Right ventricle myocardium inferior (tissue), 1 donor: ENCODE measurements at places on chromosomes 12 and 14. TPM values are rescaled to one million over a fixed set of nuclear protein-coding genes. Genes with fewer than 3 reads are reported as not detected.
A peak's percentile ranks its signal among the peaks of the same experiment; 100 is the strongest.

TRHDE gene
- 1.3 TPM for total RNA-seq

EML5 gene
- 0.27 TPM for total RNA-seq

CLEC4C gene
- not detected for total RNA-seq

CCDC177 gene
- total RNA-seq, result not detected

PRH2 gene
- total RNA-seq, result not detected

ALX1 gene
- total RNA-seq, result not detected

HCAR3 gene
- total RNA-seq, result 0.16 TPM

BCL2L14 gene
- not detected for total RNA-seq

TMEM229B gene
- total RNA-seq, result 4.2 TPM

DCN gene
- total RNA-seq, result 1,037 TPM

ISM2 gene
- not detected for total RNA-seq

- DNase-seq, result no peak
Measured at GRCh38 chr14:94123868-94124267, 5.5 kb downstream of the IFI27L2 start.

GRCh38 chr14:95544588-95544987 lies 9.7 kb downstream of the GLRX5 start:
- DNase-seq, result no peak

GRCh38 chr14:95200404-95200803 lies 43.1 kb upstream of the DICER1 start:
- DNase-seq, result no peak

DNA sequence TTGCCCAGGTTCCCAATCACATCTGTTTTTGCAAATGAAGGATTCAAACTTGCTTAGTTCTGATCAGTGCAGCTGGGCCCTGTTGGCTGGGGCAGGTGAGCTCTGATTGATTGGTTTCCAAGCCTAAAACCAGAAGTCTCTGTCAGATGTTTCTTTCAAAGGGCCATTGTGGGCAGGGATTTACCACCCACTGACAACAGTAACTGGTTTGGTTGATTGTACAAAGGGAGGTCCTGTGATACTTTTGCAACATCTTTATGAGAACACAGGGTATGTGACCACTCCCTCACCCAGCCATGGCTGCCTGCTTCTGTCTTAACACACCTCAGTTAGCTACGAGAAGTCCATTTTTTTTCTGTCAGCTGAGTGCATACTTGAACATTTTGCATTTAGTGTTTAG lies 184.1 kb downstream of the FLRT2 start:
- DNase-seq, result no peak

DNA sequence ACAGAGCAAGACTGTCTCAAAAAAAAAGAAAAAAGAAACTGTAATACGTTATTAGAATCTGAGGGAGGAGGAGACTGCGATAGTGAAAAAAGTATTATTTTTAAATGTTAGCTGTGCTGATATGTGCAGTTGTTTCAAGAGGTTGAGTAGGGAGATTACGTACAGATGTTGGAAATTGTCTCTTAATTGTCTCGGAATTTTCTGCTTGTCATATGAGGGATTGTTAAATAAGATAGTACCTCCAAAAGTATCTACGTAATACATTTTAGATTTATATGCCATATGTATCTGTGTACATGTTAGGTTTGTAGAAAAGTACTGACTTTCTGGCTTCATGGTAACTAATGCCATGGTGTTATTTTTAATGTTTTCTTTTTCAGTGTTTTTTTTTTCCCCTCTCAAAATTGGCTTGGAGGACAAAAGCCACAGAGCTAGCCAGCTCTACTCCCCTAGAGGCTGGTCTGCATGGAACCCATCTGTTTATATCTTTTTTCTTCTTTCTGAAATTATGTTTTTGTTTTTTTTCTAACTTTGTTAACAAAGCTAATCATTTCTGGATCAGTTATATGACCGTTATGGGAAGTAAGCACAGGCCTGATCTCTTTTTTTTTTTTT lies 3.4 kb downstream of the RIMKLB start:
- no peak for DNase-seq

DNA sequence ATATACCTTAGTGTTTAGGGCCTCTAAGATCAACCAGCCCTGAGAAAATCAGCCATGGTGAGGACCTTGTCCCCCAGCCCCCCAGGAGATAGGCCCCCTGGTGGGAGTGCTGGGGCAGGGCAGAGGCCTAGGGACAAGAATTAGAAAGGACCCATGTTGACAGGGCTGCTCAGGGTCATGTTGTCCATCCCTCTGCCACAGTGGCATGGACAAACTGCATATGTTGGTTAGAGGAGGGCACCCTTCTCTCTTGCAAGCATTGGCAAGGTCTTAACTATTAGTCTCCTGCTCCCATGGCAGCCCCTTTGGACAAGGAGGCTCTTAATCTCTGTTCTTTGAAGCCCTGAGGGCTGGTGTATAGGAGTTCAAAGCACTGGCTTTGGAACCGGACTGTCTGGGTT lies 755 bp upstream of the PTPN6 start:
- DNase-seq, result peak; percentile 22

GRCh38 chr14:37720131-37720530 lies 124.7 kb downstream of the TTC6 start:
- DNase-seq, result no peak

GRCh38 chr14:61562321-61563161 lies 132.8 kb upstream of the HIF1A start:
- no peak for DNase-seq

DNA sequence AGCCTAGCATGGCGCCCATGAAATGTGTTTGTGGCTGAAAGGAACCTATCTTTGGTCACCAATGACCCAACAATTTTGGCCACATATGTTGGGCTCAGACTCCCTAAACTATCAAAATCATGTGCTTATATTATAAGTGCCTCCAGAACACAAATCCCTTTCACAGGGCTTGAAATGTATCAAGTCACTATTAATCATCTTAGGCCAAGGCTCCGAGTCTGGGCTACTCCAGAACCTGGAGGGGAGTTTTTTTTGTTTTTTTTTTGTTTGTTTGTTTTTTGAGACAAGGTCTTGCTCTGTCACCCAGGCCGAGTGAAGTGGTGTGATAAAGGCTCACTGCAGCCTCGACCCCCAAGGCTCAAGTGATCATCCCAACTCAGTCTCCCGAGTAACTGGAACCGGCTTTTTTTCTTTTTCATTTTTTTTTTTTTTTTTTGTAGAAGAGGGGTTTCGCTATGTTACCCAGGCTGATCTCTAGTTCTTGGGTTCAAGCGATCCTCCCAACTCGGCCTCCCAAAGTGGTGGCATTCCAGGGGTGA lies 989 bp upstream of the DRAM1 start:
- no peak for DNase-seq

DNA sequence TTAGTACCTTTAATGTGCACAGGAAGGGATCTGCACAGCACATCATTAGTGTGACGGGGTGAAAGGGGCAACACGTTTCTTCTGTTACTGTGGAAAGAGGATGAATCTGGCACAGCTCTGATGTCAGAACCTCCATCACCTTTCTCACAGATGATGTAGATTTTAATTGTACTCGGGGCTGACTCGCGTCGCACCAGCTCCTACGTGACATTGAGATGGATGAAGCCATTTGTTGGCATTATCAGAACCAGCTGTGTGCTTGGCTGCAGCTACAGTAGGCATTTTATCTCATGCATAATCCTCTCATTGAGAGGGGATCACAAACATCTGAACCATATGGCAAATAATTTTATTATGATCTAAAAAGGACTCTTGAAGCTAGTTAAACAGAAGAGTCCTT lies 173.6 kb downstream of the PDZRN4 start:
- no peak for DNase-seq

- no peak for DNase-seq
Measured at GRCh38 chr12:128467882-128468281, 200.9 kb downstream of the TMEM132C start.

DNA sequence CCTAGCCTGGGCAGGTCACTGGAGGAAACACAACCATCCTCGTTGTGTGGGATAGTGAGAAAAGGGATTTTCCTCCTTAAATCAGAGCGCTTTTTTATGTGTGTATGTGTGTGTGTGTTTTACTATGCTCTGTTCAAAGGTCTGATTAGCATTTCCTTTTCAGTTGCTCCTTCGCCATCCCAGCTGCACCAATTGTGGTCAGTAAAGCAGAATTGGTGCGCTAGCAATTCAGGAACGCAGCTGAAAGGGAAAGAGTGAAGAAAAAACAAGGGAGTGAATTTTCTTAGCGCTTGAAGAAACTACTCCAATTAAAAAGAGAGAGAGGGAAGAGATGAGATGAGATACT lies 173.3 kb upstream of the PARP11 start:
- no peak for DNase-seq

- DNase-seq, result no peak
Measured at GRCh38 chr12:56530390-56531055, 8.9 kb downstream of the RBMS2 start.

DNA sequence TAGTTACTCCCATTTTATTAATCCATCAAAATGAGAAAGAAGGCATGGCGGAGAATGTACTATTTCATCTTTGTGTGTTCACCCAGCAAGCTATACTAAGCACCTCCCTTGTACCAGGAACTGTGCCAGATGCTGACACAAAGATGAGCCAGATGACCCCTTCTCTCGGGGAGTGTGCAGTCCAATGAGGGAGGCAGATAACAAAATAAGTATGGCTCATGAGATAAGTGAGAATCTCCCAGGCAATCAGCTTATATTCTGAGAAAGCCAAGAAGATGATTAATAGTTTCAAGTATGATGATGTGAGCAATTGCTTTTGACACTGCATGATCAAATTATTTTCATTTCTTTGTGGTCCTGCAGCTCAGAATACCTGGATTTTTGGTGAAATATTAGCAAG lies 1.3 kb upstream of the TMEM233 start:
- no peak for DNase-seq

- DNase-seq, result no peak
Measured at GRCh38 chr14:22553445-22553844, 35.6 kb downstream of the DAD1 start.

DNA sequence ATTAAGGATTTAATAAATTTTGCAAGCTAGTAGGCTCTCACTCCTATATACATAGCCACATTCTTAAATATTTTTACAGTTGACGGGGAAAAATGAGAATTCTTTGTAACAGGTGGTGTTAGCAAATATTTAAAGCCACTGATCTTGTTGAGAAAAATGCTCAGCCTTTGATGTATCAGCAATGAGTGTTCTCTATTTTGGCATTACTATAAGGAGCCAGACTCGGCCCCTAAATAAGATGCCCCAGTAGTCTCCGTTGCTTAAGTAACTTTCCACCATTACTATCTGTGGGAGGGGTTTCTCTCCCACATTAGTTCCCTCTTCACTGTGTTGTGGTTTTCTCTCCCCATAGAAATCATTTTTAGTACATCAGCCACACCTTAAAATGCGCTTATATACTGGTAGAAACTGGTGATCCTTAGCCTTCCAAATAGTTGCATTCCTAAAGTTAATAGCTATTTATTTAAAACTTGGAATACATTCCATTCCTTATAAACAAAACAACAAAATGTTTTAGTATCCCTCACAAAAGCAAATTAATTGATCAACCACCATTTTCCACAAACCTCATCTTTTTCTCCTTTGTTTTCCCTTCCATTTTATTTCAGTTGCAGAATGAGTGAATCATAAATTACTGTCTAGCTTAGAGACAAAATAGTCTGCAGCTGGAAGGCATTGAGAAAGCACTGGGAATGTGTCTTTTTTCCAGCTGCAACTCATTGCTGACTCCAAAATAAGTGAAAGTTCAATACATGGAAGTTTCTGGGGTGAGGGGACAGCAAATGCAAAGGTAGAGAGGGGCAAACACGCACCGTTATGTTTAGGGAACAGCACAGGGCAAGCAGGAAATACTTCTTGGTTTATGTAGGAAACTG lies 84.7 kb upstream of the FERMT2 start:
- no peak for DNase-seq

DNA sequence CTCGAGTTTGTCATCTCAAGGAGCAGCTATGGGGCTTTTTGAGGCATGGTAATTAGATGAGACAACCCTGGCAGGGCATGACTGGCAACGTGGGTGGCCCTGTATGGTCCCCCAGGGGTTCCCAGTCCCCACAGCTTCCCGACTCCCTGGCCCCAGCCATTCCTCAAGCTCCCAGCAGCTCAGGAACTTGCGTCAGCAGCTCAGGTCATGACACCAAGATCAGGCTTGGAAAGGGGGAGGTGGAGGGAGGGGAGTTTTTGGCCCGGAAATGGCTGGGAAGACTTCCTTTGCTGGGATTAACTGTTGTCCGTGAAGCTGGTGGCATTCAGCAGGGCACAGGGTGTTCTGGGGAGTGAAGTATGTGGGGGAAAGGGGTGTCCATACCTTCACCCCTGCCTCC lies 10.4 kb upstream of the NRIP2 start:
- no peak for DNase-seq

DNA sequence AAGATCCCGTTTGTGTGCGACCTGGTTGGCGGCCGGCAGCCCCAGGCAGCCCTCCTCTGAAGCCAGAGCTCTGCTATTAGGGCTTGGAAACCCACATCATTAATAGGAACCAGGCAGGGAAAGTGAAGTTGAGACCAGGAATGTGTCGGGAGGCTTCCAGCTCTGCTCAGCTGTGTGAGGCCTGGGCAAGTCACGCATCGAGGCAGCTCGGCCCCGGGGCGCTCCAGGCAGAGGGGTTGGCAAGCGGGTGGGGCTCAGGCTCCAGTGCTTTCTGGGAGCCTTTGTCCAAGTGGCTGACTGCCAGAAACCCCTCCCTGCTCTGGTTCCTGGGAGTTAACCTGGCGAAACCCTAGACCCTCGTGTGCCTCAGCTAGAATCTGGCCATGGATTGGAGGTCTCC lies 1151.7 kb downstream of the VRK1 start:
- no peak for DNase-seq

GRCh38 chr12:104340177-104340576 lies 36.6 kb downstream of the EID3 start:
- DNase-seq, result no peak

DNA sequence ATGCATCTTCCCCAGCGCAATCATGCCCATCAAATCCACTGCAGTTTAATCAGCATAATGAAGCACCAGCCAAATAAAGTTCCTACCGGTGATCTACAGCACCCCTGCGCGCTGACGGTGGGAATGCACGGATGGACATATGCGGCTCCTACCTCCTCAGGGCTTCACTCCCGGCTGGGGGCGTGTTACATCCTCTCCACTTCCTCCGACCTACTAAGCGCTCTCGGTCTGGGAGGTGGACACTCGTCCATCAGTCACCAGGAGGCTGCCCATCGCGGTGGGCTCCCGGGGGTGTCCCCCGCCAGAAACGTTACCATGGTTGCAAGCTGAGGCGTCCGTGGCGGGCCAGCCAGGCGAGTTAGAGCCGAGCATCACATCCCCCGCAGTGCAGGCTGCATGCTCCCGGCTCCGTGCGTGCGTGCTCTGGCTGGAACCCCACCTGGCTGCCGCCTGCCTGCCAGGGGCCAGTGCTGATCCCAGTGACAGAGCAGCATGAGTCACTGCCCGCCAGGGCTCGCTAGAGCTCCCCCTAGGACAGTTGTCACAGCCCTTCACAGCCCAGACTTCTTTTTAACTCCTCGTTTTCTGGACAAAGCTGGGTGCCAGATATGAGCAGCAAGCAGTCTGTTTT lies 73.0 kb downstream of the CIT start:
- peak; percentile 76 for DNase-seq

GRCh38 chr12:132620899-132621656 lies 2.5 kb downstream of the P2RX2 start:
- DNase-seq, result no peak

- DNase-seq, result peak; percentile 74
Measured at GRCh38 chr14:35366056-35366451, 38.5 kb downstream of the NFKBIA start.
